ENCODE measurements at places on chromosomes 16 and 17.
A peak's percentile ranks its signal among the peaks of the same experiment; 100 is the strongest.

GRCh38 chr17:49523706-49524472, 28.8 kb downstream of the NGFR start:
- peak; percentile 11 for DNase-seq

GRCh38 chr17:67139289-67139688, 94.9 kb downstream of the CACNG1 start:
- no peak for DNase-seq

DNA sequence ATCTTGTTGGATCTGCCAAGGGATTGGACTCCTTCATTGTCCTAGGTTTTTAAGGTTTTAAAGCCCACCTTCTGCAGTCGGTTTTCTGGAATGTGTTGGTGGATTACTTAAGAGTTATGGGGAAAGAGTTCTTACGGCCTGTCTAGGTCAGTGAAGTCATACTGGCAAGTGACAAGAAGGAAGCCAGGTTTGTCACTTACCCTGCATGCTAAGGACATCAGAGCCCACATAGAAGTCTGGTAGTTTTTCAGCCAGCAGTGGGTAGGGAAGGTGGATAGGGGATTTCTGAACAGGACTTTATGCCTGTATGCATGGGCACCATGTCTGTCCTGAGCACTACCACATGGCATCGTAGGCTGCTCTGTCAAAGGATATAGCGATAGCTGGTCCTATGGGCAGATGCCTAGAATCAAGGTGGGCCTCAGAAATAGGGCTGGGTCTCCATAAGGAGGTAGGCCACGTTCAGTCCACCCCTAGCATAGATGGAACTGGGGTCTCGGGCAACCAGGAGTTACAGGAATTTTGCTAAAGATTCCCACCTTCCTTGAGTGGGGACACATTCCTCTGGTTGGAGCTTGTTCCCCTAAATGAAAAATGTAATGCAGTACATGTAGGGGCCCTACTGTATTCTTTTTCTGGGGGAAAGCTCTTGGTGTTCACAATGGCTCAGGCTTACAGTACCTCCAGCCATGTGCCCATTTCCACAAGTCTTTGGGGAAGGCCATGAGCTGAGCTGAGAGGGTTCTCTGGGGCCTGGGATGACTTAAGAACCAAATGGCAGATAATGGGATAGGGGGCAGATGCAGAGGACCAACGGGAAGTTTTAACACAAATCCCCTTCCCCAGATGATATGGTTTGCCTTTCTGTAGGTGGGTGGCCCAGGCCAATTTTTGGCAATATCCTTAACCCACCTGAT, 27.5 kb downstream of the TRPV2 start:
- DNase-seq, result no peak

GRCh38 chr17:80978499-80979497, 12.8 kb upstream of the CHMP6 start:
- no peak for DNase-seq

DNA sequence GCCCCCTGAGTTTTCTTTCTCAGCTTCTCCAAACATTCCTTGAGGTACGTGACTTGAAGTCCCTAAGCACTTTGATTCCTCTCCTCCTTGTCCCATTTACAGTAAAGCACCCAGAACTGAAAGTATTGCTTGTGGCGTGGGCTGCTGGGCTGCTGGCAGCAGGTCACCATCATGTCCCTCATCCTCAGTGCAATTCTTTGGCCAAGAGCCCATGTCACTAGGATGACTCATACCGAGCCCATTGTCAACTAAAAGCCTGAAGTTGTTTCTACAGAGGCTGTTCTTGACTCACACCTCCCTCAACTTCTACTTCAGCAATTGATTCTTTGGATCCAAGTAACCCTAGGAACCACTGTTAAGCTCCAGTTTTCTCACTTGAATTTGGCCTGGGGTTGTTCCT, 54.3 kb downstream of the KPNA2 start:
- no peak for DNase-seq

DNA sequence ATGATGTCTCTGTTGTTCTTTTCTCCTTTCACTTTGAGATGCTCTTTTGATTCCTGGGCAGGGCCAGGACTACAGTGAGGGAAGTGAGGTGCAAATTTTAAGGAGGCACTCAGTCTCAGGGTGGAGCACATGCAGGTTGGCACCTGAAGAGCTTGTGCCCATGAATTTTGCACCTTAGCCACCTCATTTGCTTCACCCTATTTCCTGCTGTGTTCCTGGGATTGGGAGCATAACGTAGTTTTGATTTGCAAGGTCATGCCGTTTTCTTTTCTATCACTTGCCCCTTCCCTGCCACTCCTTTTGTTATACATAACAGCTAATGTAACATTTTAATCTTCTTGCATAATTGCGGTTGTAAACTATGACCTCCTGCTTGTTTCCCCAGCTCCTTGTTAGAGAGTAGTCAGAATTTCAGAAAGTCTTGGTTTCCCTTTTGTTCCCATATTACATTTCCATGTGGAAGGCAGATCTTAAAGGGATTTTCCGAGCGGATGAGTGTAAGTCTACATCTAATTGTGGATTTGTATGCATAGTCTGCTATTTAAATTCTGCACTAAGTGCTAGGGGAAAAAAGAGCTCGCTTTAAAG, 9.8 kb downstream of the PMFBP1 start:
- no peak for DNase-seq

Measured in activated CD4-positive, alpha-beta T cell treated with anti-CD3 and anti-CD28 coated beads, Interleukin-2, amount 50 U/mL, for 4 hours (primary cell).